ENCODE measurements at places on chromosomes 6 and 20. TPM values are rescaled to one million over a fixed set of nuclear protein-coding genes. Genes with fewer than 3 reads are reported as not detected.

- DNase-seq: no peak
These were observed 84.0 kb upstream of the EYA2 start for GRCh38 chr20:46810448-46811223.

- DNase-seq: no peak
These were observed 81.2 kb downstream of the UNC5CL start for GRCh38 chr6:40957616-40958492.

- DNase-seq: peak; percentile 84
These were observed 103.6 kb upstream of the CNKSR3 start for GRCh38 chr6:154614101-154614500.

Gene MLN
- not detected for total RNA-seq

- DNase-seq: peak; percentile 74
These were observed 113.9 kb upstream of the NAA20 start for GRCh38 chr20:19903168-19903811.

Gene TAAR8
- total RNA-seq: not detected

Measured in dermis blood vessel endothelial cell (primary cell).